HepG2 (cell line): ENCODE measurements at places on chromosomes 5 and 9. TPM values are rescaled to one million over a fixed set of nuclear protein-coding genes. Genes with fewer than 3 reads are reported as not detected.

Gene SLIT3
- total RNA-seq: not detected in 2 replicates

Gene TMC1
- 0.02 TPM in 1 of 2 replicates, not detected in the other for total RNA-seq

Gene ORM1
- total RNA-seq: 327 and 699 TPM in 2 replicates

Gene TMEM215
- total RNA-seq: not detected in 2 replicates

Gene RANBP6
- 26.0 and 37.7 TPM in 2 replicates for total RNA-seq

Gene MSX2
- total RNA-seq: not detected in 2 replicates

Gene PFN3
- total RNA-seq: not detected in 2 replicates

Gene NUTM2F
- 0.07 and 0.09 TPM in 2 replicates for total RNA-seq

Gene FCN2
- total RNA-seq: not detected in 2 replicates

Gene IFNA2
- not detected in 2 replicates for total RNA-seq

DNA sequence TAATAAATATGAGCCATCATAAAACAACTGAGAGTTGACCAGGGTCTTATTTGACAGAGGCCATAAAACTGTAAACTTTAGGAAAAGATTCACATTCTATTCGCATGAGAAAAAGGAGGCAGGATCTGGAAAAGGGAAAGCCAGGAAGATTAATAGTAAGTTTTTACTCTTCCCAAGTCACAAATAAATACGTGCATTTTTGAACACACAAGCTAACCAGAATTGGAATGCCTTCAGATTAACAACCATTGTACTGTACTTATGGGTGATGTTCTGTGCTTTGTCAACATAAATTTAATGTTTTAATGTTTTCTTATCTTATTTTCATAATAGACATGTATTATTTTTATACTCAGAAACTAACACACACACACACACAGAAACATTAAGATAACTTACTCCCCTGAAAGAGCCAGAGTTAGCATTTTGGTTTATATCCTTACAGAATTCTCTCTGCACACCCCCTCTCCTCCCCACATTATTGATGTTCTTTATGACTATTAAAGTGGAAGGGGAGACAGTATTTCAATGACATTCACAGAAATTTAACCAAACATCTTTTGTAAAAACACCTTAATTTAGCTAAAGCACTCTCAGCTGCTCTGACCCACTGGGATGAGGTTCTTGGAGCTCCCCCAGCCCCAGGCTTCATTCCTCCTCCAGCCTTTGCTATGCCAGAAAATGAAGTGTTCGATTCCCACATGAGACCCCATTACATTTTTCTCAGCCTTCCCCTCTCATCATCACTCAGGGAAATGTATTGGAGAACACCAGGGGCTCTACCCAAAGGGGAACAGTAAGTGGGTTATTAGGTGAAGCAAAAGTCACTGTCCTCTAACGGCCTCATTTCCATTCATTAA, 155.5 kb downstream of the ESM1 start:
- DNase-seq: no peak

- DNase-seq: no peak
These were observed 5.7 kb downstream of the SPARC start for GRCh38 chr5:151680944-151681427.

- no peak for DNase-seq
These were observed 59.5 kb downstream of the PIK3R1 start for GRCh38 chr5:68274847-68275651.

DNA sequence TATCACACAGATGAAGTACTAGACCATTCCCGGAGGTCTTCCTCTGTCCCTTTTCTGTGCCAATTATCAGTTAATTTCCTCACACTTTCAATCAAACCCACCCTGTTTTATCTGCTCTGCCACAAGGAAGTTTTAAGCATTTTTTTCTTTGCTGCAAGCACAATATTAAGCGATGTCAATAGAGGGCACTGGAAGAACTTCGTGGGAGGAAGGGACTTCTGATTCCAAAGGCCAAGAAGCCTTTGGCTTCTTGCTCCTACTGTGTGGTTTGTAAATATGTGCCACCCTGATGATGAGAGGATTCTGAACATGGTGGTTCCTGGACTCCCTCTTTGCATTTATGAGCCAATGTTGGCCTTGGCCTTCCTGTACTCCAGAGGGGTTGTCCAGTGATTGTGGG, 1712.5 kb upstream of the C9orf72 start:
- DNase-seq: no peak

- DNase-seq: no peak
These were observed 198.6 kb downstream of the GADD45G start for GRCh38 chr9:89803403-89803802.

- DNase-seq: no peak
These were observed 15.2 kb downstream of the GBGT1 start for GRCh38 chr9:133148199-133149129.

- DNase-seq: no peak
These were observed 1152.0 kb upstream of the ACO1 start for GRCh38 chr9:31232485-31232884.

GRCh38 chr9:132384376-132384775, 22.3 kb downstream of the TTF1 start:
- DNase-seq: no peak

GRCh38 chr5:109448838-109449237, 39.1 kb upstream of the PJA2 start:
- no peak for DNase-seq

DNA sequence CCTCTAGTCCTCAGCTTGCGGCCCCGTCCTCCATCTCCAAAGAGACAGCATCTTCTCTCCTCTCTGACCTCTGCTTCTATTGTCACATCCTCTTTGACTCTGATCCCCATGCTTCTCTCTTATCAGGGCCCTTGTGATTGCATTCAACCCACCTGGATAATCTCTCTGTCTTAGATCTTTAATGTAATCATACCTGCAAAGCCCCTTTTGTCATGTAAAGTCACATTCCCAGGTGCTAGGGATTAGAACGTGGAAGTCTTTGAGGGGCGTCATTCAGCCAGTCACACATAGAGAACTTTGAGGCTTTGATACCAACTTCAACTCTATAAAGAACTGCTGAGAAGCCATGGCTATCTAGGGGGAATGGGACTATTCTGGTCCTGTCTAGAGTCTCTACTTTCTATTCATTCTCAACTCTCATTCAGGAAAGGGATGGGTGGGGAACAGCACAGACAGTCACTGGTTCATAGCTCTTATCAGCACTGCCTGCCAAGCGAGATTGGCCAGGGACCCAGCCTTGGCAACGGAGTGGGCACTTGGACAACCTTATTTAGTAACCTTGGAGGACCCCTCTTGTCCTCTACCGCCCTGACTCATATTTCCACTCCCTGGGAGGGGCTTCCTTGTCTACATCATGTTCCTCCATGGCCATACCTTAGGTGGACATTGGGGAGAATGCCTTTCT, 29.0 kb downstream of the TAS2R1 start:
- no peak for DNase-seq

GRCh38 chr5:78506261-78507024, 142.1 kb downstream of the LHFPL2 start:
- DNase-seq: no peak

DNA sequence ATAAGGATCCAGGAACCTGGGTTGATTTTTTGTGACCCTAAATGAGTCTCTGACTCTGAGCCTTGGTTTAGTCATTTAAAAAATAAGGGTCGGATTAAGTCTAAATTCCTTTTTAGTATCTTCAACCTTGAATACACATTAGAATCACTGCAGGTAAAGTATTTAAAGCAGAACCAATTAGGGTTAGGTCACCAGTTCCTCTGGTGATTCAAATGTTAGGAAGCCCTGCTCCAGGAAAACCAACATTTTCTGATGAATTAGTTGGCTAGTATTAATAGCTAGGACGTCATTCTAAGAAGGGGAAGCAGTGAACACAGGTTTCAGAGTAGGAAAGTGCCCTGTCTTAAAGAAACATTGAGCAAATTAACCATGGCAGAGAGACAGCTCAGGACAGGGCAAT, 31.4 kb upstream of the BRINP1 start:
- DNase-seq: no peak

DNA sequence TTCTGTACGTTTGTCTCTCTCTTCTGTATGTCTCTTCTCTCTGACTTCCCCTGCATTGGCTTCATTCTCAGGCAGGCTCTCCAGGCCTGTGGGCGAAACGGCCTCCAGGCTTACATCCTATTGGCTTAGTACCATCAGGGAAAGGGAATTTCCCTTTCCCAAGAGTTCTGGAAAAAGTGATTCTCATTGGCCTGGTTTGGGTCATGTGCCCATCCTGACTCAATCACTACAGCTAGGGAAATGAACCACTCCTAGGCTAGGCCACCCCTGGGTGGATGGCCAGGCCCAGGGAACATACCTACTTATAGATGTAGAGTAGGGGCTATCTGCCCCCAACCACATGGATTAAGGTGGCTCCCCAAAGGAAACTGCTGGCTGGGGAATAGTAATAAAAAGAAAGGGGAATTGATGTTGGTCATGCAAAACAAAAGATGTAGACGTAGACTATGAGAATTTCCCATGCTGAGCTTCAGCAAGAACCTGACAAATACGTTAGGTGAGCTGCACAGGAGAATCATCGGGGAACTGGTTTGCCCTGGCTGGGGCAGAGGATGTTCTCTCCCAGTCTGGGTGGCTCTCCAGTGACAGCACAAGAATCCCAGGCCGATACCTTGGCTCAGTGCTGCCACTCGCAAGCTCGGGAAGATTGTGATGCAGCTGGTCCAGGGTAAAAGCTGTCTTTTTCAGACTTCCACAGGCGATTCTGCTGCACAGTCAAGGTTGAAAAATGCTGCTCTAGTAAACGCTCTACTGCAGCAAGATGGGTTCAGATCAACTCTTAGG, 3.7 kb upstream of the EGR1 start:
- DNase-seq: no peak

GRCh38 chr9:89442981-89443814, 54.7 kb downstream of the SEMA4D start:
- no peak for DNase-seq

DNA sequence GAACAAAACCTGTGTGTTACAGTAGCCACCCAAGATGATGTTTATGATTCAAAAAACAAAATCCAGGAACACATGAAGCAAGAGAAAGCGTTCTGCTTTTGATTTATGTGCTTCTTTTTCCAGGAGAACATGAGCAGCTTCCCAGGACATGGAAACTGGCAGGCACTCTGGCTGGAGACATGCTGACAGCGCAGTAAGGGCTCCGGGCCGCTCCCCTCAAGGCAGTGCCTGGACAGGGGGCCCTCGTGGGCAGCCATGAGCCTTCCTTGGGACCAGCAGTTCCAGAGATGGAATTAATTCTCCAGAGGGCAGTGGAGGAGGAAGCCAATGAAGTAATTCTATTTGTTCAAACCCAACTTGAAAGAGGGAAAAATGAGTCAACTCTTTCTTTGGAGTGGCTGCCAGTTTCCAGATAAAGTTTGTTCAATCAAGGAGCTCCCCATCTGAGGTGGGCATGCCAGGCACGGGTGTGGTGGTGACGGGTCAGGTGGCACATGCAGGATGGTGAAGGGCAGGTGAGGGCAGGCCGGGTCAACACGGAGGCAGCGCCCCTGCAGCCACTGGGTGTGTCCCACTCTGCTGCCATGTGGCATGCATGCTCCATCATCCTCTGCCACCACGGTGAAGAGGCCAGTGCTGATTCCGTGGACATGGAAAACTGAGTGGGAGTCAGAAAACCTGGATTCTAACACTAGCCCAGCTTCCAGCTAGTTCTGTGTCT, 83.8 kb downstream of the OTULIN start:
- DNase-seq: no peak

DNA sequence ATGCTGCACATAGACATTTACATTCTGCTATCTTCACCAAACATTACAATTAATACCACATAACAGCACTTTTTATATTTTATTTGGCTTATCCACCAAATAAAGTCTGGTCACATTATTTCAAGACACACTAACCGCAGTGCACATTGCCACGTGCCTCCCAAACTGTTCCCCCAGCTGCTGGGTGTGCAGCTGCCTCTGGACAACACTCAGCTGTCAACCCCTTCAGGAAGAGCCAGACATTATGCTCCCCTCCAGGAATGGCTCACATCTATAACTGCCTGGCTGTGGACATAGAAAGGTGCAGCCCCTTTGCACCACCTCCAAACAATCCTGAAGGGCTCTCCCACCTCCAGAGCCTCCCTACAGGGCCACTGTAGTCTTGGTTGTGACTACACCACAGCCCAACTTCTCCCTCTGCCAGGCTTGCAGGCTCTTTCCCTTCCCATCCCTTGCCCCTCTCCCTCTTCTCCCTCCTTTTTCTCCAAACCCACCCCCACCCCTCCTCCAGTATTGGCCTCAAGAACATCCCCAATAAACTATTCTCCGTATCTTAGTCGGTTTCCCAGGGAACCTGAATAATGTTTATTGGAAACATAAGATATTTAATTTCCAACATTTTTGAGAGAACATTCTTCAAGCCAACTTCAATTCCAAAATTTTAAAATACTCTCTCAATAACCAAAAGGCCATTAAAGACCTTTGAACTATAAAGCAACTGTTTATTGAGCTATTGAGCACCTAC, 372.3 kb downstream of the CTNND2 start:
- DNase-seq: no peak

DNA sequence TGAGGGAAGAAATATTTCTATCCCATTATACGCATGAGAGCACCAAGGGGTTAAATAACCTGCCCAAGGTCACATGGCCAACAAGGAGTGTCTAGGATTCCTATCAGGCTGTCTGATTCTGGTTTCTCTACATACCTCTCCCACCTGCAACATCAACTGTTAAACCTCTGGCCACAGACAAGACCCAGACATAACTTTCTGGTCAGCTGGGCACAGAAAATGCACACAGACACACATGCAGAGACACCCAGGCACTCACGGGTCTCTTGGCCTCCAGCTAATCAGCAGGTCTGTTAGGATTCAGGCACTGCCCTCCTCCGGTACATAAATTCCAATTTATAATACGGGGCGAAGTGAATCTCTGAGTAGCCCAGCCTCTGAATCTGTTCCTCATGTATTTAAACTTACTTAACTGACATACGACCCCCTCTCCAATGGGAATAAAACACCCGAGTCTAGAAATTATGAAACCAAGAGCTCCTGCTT, 1.5 kb downstream of the SEPTIN8 start:
- no peak for DNase-seq

DNA sequence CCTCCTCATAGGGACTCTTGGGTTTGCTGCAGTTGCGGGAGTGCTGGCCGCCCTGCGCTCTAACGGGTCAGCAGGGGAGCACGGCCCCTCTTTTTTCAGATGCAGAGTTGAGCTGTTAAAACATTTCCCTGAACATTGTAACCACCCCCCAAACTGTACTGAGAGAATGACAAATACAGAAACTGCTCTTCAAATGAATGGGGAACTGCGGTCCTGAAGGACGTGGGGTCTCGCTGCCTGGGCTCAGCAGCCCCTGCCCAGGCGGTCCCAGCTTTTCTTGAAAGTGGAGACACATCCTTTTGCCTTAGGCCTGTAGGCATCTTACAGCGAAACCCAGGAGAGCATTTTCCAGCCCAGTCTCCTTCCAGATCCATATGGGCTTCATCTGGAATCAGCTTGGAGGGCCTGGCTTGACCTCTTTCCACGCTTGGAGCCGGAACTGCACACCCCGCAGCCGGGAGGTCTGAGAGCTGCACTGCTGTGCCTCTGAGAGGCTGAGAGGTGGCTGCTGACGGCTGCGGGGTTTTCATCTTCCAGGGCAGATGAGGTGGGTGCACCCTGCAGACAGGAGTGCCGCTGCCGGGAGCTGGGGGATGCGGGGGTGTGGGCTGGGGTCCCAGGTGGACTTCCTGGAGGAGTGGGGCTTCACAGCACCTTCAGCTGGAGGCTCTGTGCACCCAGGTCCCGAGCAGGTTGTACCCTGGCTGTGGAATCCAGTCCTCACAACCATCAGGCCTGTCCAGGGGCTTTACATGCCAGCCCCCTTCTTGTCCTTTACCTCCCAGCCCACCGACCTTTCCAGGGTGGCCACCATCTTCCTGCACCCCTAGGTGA, 1.2 kb upstream of the AGPAT2 start:
- DNase-seq: no peak

- DNase-seq: no peak
These were observed 179.7 kb upstream of the FBXL17 start for GRCh38 chr5:108561416-108562204.

GRCh38 chr9:76603448-76603895, 144.5 kb downstream of the GCNT1 start:
- DNase-seq: no peak
